Occipital lobe (tissue), 3 donors: ENCODE measurements at places on chromosomes 4 and X.
A peak's percentile ranks its signal among the peaks of the same experiment; 100 is the strongest.

- no peak for DNase-seq
These were observed 5.0 kb upstream of the RPS6KA3 start for GRCh38 chrX:20271730-20272129.

- no peak for DNase-seq
These were observed 5.1 kb downstream of the GRIPAP1 start for GRCh38 chrX:48996969-48997368.

DNA sequence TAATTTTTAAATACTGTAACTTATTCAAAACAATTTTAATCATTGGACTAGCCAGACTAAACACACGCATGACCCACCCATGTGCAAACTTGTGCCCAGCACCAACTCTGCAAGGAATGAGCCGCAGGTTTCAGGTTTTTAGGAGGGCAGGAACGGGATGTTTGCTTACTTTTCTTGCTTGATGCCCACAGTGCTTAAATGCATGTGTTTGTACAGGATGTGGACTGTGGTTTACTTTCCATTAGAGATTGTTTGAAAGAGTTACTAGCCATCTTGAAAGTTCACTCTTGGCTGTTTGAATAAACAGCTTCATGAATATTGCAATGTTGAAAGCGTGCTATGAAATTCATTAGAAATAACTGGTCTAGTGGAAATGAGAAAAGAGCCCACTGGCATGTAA lies 83.3 kb downstream of the STK32B start:
- no peak for DNase-seq

GRCh38 chr4:183552274-183553146 lies 47.7 kb downstream of the ING2 start:
- DNase-seq: no peak

DNA sequence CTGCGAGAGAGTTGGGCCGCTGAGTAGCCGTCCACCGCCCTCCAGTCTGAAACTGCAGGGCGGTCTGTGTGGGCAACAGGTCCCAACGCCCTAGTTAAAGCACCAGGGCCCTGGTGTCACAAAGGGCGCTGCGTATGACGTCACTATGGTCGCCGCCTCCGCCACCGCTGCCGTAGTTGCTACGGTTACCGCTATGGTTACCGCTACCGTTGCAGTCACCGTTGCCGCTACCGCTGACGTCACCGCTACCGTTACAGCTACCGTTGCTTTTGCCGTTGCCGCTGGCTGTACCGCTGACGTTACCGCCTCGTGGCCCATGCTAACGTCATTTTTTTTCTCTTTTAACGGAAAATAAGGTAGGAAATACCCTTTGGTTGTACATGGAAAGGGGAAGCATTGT lies at the start of gene PPP1R2C:
Gene PPP1R2C (minus strand): TSS at position 68 of the 400 bp plus-strand sequence. CDS start 84 bp downstream, outside the sequence.
- no peak for DNase-seq

- no peak for DNase-seq
These were observed 2.6 kb downstream of the GPC4 start for GRCh38 chrX:133412665-133413064.

GRCh38 chr4:115740806-115741205 lies 627.4 kb upstream of the NDST4 start:
- DNase-seq: no peak

- DNase-seq: peak; percentile 32
These were observed 12.4 kb downstream of the ZDHHC9 start for GRCh38 chrX:129831091-129831885.
